ENCODE measurements at places on chromosomes 3 and 15.

- DNase-seq = no peak
These were observed 121.0 kb downstream of the P3H2 start for GRCh38 chr3:189999718-190000117.

GRCh38 chr3:18424213-18424728, 868 bp downstream of the SATB1 start:
- peak; percentile 7 for DNase-seq

DNA sequence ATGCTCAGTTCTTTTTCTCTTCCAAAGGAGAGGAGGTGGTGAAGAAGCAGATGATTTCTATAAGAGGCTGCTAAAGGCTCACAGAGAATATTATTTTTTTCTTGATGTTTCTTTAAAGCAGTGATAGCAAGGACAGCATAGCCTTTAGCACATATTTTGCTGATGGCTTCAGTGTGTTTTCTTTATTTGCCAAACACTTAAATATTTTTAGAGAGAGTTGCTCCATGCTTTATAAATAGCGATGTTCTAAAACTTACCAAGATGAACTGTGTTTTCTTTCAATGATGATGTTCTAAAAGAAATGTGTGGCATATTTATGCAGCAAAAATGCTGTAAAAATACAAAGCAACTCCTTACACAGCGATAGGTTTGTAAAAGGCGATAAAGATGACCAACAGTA, 11.8 kb upstream of the KCNAB1 start:
- DNase-seq = no peak

- no peak for DNase-seq
These were observed 242.5 kb downstream of the ATP8B4 start for GRCh38 chr15:49876401-49877038.

DNA sequence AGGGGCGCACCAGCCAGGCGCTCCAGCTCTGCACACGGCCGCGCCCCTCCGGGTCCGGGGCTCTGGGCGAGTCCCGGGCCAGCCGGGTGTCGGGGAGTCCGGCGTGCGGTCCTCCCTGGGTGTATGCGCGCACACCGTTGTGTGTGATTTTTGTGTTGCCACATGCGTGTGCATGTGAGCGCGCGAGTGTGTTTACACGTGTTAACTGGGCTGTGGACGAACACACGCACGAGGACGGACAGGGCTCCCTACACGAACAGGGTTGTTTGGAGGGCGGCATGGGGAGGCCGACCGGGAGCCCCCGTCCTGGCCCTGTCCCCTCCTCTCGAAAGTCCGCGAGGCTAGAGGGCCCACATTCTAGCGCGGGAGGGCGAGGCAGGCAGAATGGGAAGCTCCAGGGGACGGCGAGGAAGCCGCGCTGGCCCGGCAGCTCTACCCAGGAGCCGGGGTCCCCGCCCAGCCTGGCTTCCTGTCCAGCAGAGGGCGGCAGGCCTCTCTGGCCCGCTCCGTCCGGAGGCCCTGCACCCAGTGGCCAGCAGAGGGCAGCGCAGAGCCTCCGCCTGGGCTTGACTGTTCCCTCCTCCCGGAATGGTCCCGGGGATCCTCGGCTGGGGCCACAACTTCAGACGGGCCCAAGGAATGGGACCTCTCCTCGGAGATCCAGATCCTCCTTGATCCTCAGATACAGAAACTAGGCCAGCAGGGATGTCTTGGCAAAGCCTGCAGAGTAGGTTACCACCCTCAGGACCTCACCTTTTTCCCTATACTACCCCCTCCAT, 611 bp upstream of the LINGO1 start:
- DNase-seq = peak; percentile 19

- no peak for DNase-seq
These were observed 252.8 kb downstream of the ZIC1 start for GRCh38 chr3:147661916-147662315.

DNA sequence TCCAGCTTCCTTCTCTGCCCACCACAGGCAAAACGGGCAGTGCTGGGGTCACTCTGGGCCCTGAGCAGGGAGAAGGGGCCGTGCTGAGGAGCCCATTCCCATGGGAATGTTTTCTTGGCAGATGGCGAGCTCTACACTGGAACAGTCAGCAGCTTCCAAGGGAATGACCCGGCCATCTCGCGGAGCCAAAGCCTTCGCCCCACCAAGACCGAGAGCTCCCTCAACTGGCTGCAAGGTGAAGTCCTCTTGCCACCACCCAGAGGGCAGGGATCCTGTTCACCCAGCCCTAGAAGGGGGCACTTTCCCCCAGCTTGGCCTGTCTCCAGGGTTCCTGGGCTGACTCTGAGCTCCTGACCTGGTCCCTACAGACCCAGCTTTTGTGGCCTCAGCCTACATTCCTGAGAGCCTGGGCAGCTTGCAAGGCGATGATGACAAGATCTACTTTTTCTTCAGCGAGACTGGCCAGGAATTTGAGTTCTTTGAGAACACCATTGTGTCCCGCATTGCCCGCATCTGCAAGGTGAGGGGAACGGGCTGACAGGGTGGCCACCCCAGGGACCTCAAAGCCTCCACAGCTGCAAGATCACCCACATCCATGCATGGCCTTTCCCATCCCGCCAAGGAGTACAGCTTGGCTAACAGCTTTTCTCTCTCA, 12.4 kb downstream of the CIB1 start:
- DNase-seq = no peak

DNA sequence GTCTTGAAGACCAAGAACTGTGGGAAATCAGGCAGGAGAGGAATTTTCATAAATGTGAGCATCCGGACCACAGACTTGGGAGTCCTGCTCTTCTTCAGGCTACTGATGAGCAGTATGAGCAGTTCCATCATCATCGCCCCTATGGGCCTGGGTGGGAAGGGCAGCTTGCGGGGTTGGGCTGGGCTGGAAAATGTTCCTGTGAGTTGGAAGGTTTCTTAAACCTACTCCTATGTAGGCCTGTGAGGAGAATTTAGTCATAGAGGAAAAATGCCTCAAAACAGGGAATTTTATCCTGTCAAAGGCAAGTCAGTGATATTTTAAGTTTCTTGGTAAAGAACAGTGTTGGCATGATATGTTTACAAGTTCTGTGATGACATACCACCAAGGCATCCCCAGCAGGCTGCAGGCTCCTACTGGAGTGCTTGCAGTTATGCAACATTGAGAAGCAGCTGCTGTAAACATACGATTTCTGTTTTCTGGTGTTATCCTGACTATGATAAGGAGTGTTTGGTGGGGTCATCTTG, 10.3 kb downstream of the MASP1 start:
- DNase-seq = no peak

DNA sequence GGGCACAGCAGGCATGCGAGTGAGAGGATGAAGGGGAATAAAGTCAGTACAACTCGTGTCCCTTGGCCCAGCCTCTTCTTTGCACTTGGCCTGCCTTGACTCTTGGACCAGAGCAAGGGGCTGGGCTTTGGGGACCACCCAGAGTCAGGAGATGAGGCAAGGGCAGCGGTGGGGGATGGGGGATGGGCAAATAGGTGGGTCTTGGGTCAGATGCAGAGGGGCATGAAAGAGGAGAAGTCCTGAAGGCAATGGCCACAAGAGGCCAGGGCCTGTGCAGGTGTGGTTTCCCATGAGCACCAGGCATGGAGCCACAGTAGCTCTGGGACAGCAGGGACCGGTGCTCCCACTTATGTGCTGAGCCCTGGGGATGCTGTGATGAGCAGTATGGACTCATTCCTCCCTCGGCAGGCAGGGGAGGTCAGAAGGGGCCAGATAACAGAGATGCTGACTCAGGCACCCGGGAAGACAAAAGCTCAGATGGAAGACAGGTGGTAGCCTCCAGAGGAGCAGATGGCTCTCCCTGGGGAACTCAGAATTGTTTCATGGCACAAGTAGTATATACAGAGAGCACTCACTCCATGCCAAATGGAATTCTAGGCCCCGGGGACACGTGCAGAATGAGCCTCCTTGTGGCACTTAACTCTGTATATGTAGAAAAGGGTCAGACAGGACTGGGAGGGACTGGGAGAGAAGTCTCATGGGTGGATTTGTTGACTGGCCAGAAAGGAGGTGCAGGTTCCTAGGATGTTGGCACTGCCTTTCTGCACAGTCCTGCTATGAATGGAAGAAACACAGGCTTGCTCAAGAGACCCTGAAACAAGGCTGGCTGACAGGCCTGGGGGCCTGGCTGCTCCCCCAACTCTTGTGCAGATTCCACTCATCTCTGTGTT, 14.3 kb downstream of the ZBTB47 start:
- no peak for DNase-seq

- DNase-seq = no peak
These were observed 97.1 kb upstream of the NR2E3 start for GRCh38 chr15:71713191-71713809.

DNA sequence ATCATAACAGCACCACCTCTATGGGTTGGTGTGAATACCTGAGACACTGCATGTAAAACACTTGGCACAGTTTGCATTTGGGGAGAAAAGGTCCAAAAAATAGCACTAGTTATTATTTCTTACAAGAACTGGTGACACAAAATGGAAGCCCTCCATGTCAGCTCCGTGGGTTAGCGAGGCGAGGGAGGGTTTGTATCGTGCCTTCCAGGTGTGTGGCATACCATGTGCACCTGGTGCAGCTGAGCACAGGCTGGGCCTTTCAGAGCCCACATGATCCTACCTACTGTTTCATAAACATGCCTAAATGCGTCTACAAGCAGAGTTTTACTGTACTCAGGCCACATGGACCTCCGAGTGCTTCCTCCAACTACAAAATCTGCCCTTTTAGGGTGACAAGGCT, 5.6 kb downstream of the CXCR6 start:
- DNase-seq = no peak

DNA sequence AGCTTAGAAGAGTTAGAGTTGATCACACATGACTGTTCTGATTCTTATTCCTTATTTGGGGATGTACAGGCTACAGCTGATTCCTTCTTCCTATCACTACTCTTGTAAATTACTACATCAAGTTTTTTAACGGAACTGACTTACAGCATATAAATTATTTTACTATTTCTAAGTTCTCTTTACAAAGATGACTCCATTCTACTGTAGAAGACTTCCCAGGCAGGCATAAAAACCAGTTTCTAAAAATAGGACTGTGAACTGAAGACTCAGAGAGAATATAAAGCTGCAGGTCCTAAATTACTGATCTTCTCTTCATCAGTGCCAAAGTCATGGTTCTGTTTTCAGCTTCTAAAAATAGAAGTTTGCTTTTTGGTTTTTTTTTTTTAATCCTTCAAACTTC, 38.9 kb downstream of the ANO10 start:
- no peak for DNase-seq

DNA sequence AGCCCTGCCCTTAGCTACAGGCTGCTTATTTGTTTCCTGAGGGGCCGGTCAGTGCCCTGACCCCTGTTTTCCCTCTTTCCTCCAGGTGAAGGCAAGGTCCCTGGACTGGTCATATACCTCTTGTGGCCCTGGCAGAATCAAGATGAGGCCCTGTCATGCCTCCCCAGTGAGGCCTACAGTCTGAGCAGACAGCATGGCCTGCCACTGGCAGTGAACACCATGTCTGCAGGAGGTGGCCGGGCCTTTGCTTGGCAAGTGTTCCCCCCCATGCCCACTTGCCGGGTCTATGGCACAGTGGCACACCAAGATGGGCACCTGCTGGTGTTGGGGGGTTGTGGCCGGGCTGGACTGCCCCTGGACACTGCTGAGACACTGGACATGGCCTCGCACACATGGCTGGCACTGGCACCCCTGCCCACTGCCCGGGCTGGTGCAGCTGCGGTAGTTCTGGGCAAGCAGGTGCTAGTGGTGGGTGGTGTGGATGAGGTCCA, 1.2 kb downstream of the KLHDC8B start:
- DNase-seq = no peak

GRCh38 chr3:44890258-44890657, 15.8 kb downstream of the TGM4 start:
- DNase-seq = no peak

DNA sequence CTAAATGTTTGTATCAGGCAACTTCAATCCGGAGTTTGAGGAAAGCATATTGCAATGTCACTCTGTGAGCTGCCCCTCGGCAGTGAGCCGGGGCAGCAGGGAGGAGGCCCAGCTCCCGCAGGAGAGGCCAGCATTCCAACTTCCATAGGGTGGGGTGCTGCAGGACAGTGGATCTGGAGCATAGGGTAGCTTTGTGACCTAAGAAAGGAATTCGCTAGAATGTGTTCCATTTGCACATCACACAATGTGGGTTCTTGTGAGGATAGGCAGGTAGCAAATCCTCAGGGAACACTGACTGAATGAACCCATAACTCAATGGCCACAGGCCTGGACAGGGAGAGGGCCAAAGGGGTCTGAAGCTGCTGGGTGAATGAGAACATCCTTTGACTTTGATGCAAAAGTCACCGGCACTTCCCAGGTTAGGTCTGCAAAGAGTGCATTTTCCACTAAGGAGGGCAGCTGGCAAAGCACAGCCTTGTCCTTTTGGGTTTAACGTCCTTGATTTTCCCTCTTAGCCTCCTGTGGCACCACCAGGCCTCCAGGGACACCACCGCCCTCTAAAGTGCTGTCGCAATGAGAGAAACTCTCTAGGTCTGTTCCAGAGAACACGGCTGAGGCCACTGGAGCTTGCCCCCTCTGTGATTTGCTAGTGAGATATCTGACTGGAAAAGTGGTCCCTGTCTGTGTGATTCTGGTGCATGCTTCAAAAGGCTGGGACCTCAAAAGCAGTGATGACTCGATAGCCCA, 36.2 kb downstream of the GABRB3 start:
- DNase-seq = no peak

- no peak for DNase-seq
These were observed 773.9 kb upstream of the CADM2 start for GRCh38 chr3:84184937-84185336.

DNA sequence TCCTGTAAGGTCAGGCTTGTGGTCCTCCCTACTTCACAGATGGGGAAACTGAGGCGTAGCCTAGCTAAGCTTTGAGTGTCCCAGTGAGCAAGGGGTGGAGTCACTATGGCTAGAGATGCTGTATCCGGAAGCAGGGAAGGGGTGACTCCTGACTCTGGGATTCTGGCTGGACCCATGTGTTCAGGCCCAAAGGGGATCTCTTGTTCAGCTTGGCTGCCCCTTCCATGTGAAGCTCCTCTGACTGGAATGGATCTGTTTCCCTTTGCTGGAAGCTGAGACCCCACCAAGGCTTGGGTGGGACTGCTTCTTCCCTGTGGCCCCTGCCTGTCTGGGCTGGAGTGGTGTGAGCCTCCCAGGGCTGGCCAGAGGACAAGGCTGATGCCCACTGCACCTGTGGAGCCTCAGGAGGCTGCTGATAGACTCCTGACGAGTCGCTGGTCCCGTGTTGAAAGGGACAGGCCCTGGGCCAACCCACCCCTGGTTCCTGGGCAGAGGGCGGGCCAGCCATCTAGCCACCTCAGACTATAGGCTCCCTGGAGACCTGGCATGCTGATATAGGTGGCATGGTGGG, 1.0 kb downstream of the MAPKAPK3 start:
- no peak for DNase-seq

DNA sequence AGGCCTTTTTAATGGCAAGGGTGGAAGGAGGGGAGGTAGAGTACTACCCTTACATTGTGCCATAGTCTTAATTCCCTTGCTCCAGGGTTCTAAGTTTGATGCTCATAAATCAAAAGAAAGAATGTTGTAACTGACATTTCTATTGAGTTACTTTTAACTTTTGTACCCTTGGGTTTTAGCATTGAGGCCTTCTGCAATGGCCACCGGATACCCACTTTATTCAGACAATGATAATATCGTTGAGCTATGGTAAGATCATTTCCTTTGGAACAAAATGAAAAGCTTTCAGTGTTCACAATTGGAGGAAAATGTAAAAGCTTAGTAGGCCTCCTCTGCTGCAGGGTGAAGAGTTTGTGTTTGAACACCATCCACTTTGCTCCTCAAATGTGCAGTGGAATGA, 16.8 kb downstream of the CGNL1 start:
- DNase-seq = no peak
